ENCODE measurements at places on chromosomes 4 and X.

DNA sequence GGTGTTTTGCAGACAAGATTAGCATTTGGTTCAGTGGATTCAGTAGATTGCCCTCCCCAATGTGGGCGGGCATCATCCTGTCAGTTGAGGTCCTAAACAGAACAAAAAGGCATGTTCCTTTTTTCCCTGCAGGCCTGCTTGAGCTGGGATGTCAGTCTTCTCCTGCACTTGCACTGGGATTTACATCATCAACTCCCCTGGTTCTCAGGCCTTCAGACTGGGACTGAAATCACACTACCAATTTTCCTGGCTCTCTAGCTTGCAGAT, 278.9 kb upstream of the FTHL17 start:
- H3K36me3 ChIP-seq, result no peaks in the 10 kb centered on the region
- no peak overlapping the region for H3K27ac ChIP-seq
- no peaks in the 10 kb centered on the region for H3K4me1 ChIP-seq
- H3K4me3 ChIP-seq, result no peak overlapping the region

DNA sequence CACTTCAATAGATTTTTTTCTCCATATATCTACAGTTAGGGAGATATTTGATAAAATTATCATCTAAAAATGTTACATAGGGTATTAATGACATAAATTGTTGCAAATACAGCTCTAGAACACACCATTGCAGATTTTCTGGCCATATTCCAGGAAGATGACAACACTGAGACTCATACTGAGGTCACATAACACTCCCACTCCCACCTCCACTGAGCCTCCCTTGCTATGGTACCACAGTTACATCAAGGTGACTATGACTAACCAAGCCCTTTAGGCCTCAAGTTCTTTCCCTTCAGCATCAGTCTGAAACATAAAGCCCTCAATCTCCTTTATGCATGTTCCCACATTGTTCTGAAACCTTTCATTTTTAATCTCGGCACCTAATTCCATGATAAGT, 932.0 kb upstream of the IGFBP7 start:
- DNase-seq, result no peak
- no peak overlapping the region for H3K27ac ChIP-seq
- H3K36me3 ChIP-seq, result no peaks in the 10 kb centered on the region
- no peak overlapping the region for H3K4me3 ChIP-seq

DNA sequence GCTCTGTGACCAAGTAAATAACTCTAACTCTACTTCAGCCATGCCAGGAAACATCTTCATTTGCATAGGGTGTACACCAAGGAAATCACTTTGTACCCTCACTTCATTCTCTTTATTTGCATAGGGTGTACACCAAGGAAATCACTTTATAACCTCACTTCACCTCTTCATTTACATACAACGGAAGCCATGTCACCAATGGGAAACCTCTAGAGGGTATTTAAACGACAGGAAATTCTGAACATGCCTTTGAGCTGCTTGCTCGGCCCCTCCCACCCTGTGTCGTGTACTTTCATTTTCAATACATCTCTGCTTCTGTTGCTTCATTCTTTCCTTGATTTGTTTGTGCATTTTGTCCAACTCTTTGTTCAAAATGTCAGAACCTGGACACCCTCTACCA, 848.1 kb upstream of the FRG1 start:
- no peak overlapping the region for H3K4me3 ChIP-seq
- no peaks in the 10 kb centered on the region for H3K27me3 ChIP-seq
- H3K4me1 ChIP-seq, result no peaks in the 10 kb centered on the region
- no peaks in the 10 kb centered on the region for H3K36me3 ChIP-seq

DNA sequence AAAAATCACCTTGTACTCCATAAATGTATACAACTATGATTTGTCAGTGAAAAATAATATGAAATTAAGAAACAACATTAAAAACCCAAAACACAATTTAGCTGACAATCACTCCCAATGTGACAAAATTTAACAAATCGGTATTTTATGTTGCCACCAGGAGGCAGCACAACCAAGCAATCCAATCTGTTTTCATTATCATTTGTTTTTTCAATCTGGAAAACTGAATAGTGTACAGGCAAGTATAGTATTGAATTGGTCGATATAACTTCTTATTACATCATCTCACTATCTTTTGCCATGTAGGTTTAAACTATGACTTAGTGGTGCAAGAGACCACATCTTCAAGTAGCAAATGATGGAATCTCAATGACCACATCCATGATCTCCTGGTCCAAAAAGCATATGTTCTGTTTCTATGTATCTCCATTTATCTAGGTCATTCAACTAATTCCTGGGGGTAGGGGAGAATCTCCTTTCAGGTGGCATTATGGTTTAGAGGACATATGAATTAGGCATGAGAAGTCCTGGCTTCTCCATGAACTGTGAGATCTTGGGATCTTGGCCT, 112.9 kb upstream of the AGA start:
- H3K4me1 ChIP-seq, result no peaks in the 10 kb centered on the region
- DNase-seq, result no peak
- H3K36me3 ChIP-seq, result no peaks in the 10 kb centered on the region
- no peaks in the 10 kb centered on the region for H3K27me3 ChIP-seq
- H3K4me3 ChIP-seq, result no peak overlapping the region

DNA sequence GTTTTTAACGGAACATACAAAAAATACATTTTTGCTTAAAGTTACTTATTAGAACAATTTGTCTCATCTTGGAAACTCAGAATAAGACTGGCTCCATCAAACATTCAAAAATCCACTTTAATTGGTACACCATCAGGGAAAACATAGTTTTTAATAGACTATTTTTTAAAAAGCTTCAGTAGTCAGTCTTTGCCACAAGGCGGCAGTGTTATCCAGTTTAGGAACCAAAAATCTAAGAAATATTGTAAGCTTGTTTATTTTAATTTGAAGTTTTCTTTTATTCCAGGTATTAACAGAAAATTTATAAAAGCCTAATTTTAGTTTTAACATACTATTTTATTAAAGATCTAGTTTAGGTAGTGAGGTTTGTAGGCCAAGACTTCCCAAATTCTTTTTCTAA, 107.7 kb downstream of the APOOL start:
- no peak overlapping the region for H3K4me3 ChIP-seq
- no peaks in the 10 kb centered on the region for H3K36me3 ChIP-seq
- no peak overlapping the region for H3K27ac ChIP-seq

DNA sequence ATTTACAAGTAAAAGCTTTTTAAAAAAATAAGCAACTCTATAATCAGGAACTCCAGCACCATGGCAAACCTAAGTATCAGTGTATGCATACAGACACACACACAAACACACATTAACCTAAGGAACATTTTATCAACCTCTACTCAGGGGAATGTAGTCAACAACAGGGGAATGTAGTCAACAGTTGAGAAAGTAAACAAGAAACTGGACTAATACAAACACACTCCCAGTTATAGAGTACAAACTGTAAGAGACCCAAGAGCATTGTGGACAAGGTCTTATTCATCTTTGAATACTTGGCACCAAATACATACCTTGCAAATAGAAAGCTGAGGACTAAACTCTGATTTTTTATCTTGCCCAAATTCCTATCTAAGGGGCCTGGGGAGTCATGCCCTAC, 36.2 kb downstream of the PAPSS1 start:
- no peaks in the 10 kb centered on the region for H3K27me3 ChIP-seq
- H3K4me3 ChIP-seq, result no peak overlapping the region
- DNase-seq, result no peak
